ENCODE measurements at places on chromosomes 1 and 21.

DNA sequence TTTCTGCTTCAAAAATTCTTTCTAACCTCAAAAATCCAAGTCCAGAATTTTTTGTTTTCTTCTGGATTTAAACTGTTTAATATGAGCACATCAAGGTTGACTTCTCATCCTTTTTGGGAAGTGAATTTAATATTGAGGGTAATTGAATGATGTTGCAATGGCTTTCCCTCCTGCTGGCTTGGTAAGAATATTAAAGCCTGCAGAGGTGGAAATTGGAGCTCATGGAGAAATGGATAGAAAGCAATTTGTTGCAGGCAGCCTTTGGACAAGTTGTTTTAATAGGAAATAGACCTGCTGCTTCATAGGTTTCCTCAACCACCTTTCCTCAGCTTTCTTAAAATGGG is 124.7 kb downstream of the SYT2 start:
- no peak for DNase-seq

DNA sequence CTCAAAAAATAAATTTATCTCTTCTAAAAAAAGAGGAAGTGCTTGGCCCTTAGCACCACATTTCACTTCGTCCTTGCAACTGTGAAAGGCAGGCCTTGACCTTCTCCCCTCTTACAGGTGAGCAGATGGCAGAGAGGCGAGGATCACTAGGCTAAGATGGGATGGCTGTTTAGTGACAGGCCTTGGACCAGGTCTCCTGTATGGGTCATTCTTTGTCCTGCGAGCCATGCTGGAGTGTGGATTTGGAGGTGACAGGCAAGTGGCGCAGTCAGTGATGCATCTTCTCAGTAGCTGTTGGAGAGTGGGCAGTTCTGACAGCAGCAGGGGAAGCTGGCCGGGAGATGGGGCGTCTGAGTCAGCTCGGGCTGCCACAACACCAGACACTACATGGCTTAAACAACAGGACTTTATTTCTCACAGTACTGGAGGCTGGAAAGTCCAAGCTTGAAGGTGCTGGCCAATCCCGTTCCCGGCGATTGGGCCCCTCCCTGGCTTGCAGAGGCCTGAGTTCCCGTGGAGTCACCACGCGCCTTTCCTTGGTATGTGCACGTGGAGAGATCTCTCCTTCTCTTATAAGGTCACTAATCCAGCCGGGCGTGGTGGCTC is 16.5 kb downstream of the SLC27A3 start:
- DNase-seq, result no peak

GRCh38 chr1:63454269-63454668 is 68.8 kb downstream of the ITGB3BP start:
- DNase-seq, result no peak

DNA sequence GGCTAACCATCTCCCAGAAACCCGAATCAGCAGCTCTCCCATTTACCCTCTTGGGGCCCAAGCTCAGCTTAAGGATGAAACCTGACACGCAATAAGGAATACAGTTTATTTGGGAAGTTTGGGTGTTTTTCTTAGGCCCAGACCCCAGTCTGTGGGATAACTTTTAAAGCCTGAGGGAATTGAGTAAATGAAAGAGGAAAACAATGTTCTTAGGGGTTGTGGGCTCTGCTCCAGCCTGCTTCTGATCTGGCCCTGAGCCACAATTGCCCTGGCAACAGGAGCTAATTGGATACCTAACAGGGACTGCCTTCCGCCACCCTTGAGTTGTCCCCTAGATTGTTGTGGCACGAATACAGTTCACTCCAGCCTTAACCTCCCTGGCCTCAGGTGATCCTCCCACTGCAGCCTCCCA is 20.1 kb downstream of the DYRK3 start:
- no peak for DNase-seq

DNA sequence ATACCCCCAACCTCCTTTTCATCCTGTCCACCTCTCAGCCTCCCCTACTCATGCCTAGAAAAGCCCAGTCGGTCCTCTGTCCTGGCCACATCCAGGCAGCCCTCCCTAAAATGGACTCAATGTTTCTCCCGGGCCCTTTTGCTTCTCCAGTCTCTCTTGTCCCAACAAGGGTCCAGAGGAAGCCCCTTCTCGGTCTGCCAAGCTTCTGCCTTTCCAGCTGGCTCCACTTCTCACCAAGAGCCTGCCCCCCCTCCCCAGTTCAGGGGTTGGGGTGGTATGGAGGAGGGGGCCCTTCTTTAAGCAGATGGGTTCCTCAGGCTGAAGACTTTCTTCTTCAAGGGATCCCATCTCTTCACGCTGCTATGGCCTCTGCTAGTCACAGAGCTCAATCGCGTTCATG is 23.9 kb downstream of the RAB7B start:
- no peak for DNase-seq
